ENCODE measurements at places on chromosomes 6 and 20. TPM values are rescaled to one million over a fixed set of nuclear protein-coding genes. Genes with fewer than 3 reads are reported as not detected.

GRCh38 chr6:95629551-95629950 lies 52.2 kb downstream of the MANEA start:
- H3K27me3 ChIP-seq, result no peaks in the 10 kb centered on the region
- no peaks in the 10 kb centered on the region for H3K4me1 ChIP-seq
- no peak overlapping the region for H3K27ac ChIP-seq
- no peaks in the 10 kb centered on the region for H3K36me3 ChIP-seq
- H3K4me3 ChIP-seq, result no peak overlapping the region

The KIF25 gene
- not detected for total RNA-seq

The HLA-DOA gene
- 3.0 TPM for total RNA-seq

The ZNF292 gene
- total RNA-seq, result 87.5 TPM

The PKHD1 gene
- total RNA-seq, result not detected

The MYCT1 gene
- 1.0 TPM for total RNA-seq

DNA sequence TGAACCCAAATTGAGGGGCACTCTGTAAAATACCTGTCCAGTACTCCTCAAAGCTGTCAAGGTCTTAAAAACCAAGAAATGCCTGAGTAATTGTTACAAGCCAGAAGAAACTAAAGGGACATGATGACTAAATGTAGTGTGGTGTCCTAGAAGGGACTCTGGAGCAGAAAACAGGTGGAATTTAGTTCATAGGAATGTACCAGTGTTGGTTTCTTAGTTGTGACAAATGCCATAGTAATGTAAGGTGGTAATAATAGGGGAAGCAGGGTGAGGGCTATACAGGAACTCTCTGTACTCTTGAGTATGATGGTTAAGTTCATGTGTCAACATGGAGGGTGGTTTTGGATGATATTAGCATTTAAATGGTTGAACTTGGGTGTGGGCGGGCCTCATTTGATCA lies 92.3 kb downstream of the CNBD2 start:
- no peak overlapping the region for H3K4me3 ChIP-seq
- no peaks in the 10 kb centered on the region for H3K27me3 ChIP-seq
- H3K36me3 ChIP-seq, result no peaks in the 10 kb centered on the region
- H3K27ac ChIP-seq, result no peak overlapping the region

The C6orf15 gene
- total RNA-seq, result not detected

GRCh38 chr6:132495604-132496079 lies 17.3 kb downstream of the STX7 start:
- H3K36me3 ChIP-seq, result no peaks in the 10 kb centered on the region
- no peak overlapping the region for H3K27ac ChIP-seq
- H3K4me3 ChIP-seq, result no peak overlapping the region
- no peak for DNase-seq
- peaks cover 10% of the 10 kb centered on the region for H3K4me1 ChIP-seq

GRCh38 chr6:127051571-127052260 lies 66.8 kb upstream of the RSPO3 start:
- H3K27ac ChIP-seq, result no peak overlapping the region
- H3K4me1 ChIP-seq, result no peaks in the 10 kb centered on the region
- no peaks in the 10 kb centered on the region for H3K27me3 ChIP-seq
- H3K4me3 ChIP-seq, result no peak overlapping the region

DNA sequence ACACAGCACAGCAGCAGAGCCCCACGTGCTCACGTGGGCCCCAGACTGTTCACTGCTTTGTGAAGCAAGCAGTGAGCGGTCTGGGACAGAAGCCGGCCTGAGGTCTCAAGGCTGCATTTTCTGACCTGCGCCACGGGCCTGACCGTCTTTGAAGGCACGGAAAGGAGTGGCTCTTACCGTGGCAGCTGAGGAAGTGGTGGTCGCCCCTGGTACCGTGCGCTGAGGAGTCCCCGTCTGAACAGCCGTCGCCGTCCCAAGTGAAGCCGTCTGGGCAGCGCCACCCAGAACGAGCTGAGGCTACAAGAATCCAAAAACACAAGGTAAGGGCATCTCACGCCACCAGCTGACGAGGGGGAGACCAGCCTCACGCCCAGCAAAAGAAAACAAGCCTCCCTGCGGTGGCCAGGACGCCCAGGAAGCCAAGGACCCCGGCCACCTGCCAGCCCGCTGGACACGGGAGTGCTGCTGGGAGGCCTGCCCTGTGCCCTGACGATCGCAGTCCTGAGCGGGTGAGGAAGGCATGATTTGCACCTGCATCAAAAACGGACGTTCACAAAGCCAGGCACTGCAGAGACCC lies 55.7 kb downstream of the TAF4 start:
- DNase-seq, result no peak
- no peaks in the 10 kb centered on the region for H3K27me3 ChIP-seq
- H3K36me3 ChIP-seq, result peaks cover 4% of the 10 kb centered on the region
- H3K27ac ChIP-seq, result no peak overlapping the region

DNA sequence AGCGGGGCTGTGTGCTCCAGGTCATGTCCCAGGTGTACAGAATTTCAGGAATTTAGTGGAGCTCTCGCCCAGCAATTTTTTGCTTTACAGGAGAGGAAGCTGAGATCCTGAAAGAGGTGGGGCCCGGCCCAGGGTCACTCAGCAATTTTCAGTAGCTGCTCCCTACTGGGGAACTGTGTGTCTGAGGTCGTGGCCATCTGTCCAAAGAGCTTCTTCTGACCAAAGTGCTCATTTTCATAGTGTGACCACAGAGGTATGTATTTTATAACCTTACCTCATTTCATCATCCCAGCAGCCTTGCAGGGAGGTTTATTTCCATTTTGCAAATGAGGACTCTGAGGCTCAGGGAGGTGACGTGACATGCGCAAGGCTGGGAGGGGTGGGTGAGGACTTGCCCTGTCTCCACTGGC lies 46.3 kb downstream of the FAM209B start:
- no peak for DNase-seq
- H3K27me3 ChIP-seq, result no peaks in the 10 kb centered on the region
- no peak overlapping the region for H3K4me3 ChIP-seq
- no peak overlapping the region for H3K27ac ChIP-seq

The SLC17A3 gene
- total RNA-seq, result not detected

- no peak for DNase-seq
- no peak overlapping the region for H3K27ac ChIP-seq
- H3K4me1 ChIP-seq, result peaks cover 9% of the 10 kb centered on the region
- H3K4me3 ChIP-seq, result no peak overlapping the region
Measured at GRCh38 chr6:44659726-44660125, 272.2 kb downstream of the CDC5L start.

DNA sequence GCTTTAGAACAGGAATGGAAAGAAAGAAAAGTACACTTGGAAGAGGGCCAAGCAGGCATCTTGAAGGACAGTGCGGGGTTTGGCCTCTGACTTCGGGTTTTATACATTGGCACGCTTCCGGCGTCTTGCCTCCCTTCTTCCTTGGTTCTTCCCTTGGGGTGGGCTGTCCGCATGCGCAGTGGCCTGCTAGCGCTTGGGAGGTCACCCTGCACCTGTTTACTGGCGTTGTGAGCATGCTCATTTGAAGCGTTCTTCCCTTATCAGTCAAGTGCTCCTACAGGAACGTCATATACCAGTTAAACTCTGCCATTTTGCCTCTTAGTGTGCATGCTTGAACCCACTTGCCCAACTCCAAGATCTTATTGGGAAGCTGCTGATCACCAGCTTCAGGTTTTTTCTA lies 230.0 kb downstream of the TTLL2 start:
- DNase-seq, result no peak
- no peaks in the 10 kb centered on the region for H3K27me3 ChIP-seq
- no peaks in the 10 kb centered on the region for H3K4me1 ChIP-seq
- no peaks in the 10 kb centered on the region for H3K36me3 ChIP-seq
- no peak overlapping the region for H3K4me3 ChIP-seq

GRCh38 chr6:68636666-68637065 lies 1.6 kb downstream of the ADGRB3 start:
- no peak for DNase-seq
- no peak overlapping the region for H3K4me3 ChIP-seq
- H3K27ac ChIP-seq, result no peak overlapping the region

Data from naive thymus-derived CD4-positive, alpha-beta T cell (primary cell).